ENCODE measurements at places on chromosomes 16 and 17.

GRCh38 chr17:48530887-48531272 is at the start of gene HOXB1:
Gene HOXB1 (minus strand): TSS chr17:48531011. CDS start chr17:48530904, 107 bp downstream.
- DNase-seq = no peak

DNA sequence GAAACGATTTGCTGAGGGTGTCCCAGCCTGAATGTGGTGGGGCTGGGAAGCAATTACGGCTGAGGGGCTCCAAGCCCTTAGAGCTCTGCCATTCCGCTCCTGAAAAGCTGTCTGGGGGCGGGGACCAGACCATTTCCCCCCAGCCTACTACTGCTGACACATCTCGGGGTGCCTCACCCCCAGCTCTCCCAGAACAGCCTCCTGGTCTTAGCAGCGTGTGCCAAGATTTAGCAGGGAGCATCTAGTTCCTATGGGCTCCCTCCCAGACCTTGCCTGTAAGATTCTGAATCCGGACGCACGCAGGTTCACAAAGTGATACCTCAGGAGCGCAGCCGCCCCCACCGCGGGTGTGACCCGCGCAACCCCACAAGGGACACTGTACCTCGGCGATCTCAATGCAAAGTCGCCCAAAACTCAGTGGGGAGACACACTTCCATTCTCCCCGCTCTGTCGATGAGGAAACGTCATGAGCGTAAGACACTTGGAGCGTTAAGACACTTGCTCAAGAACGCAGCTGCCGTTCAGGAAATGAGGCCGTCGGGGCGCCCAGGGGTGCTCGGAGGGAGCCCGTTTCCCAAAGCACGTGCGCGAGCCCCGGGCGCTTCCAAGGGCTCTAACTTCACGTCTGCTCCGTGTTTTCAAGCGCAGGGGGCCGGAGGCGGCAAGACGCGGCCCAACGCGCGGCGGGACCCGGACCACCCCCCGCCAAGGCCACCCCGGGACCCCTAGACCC is 629 bp downstream of the GEMIN4 start:
- no peak for DNase-seq

- DNase-seq = no peak
These were observed 12.9 kb downstream of the UBALD1 start for GRCh38 chr16:4601864-4602186.

DNA sequence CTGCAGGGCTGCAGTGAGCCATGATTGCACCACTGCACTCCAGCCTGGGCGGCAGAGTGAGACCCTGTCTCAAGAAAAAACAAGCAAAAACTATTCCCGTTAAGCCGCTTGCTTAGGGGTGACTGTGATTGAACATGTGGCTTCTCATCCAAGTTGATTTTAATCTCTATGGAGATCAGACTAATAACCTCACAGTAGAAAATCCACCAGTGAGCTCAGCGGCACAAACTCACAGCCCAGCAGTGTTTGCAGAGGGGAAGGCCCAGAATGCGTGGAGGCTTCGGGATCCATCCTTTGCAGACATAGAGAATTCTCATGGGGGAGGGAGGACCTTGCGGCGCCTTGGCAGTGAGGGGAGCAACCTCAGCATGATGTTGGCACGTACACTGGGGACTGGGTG is 7.4 kb downstream of the BANP start:
- no peak for DNase-seq

DNA sequence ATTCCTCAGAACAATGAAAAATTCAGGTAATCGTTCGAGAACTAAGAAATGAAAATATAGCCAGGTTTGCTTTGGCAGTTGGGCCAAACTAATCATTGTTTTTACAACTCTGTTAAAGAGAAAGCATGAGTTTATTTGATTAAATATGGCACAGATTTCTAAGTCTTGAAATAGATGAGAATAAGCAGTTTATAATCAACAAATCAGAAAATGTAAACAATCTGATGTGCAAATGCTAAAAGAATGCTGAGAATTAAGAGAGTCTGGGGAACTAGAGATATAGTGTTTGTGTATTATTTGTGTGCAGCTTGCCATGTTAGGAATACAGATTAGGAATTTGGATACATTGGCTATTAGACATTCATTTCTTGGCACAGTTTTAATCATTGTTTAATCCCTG is 212.5 kb downstream of the TANC2 start:
- DNase-seq = no peak

DNA sequence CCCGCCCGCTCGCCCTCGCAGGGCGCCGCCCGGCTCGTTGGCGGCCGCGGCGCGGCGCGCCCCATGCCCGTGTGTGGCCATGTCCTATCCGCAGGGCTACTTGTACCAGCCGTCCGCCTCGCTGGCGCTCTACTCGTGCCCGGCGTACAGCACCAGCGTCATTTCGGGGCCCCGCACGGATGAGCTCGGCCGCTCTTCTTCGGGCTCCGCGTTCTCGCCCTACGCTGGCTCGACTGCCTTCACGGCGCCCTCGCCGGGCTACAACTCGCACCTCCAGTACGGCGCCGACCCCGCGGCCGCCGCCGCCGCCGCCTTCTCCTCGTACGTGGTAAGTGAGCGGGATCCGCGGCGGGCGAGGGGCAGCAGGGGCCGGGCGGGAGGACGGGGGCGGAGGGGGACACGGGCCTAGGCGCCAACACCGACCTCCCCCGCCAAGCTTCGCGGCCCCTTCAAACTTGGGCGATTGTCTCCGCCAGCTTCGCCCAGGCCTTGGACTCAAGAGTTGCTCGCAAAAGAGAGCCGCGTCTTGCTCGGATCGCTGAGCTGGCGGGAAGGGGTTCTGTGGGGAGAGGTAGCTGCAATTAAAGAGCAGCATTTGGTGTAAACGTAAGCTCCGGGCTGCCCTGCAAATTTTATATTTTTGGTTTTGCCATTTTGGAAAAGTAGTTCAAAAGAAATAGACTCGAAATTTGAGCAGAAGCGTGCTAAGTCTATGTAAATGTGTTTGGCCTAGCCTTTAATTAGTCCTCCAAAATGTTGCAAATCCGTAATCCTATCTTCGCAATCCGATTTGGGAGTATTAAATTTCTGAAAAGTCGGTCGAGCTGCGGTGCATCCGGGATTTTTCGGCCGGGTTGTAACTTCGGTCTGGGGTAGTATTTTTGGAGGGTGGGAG is 702 bp downstream of the IRX5 start:
- no peak for DNase-seq

GRCh38 chr16:69328854-69329316 is 1.5 kb downstream of the PDF start:
- no peak for DNase-seq

DNA sequence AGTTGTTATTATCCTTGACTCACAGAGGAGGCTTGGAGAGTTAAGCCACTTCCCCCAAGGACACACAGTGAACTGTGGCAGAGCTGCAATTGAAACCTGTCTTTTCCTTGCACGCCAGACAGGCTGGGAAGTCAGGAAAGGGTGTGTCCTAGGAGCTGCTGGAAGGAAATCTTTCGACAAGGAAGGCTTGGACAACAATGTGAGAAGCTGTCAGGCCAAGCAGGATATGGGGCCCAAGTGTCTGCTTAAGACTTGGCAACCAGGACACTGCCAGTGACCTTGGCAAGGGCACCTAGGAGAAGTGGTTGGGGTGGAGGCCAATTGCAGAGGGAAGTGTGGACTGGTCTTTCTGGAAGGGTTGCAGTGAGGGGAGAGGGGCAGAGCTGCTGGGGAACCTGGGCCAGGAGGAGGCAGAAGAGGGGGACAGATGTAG is 2.1 kb upstream of the CAMKK1 start:
- no peak for DNase-seq

DNA sequence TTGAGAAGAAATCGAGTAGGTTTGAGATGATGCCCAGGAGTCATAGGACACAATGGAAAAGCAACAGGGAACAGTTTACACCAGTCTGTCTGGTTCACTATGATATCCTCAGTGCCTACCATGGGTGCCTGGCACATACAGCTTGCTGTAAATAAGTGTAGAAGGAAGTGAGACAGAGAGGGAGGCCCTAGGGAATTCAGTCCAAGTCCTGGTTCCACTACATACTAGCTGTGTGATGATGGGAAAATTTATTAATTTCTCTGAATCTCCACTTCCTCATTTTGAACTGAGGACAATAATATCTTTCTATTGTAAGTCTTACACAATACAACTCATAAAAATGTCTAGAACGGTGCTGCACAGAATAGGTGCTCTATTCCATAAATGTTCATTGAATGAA is 53.3 kb upstream of the LYRM9 start:
- DNase-seq = no peak

DNA sequence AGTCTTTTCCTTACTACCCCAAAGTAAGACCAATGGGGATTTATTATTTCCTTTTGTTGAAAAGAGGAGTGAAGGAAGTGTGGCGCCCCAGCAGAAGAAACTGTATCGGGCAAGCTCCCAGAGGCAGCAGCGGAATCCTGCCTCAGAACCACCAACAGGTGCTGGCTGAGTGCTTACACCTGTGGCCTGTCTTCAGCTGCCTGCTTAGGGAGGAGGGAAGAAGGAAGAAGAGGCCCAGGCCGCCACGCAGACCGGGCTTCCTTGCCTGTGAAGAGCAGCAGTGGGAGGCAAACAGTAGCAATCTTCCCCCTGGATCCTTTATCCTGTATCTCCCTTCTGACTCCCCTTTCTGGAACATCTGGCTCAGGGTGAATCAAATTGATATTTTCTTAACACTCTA is 134.7 kb downstream of the AATF start:
- no peak for DNase-seq

GRCh38 chr17:49055181-49055927 is 58.2 kb downstream of the IGF2BP1 start:
- no peak for DNase-seq

DNA sequence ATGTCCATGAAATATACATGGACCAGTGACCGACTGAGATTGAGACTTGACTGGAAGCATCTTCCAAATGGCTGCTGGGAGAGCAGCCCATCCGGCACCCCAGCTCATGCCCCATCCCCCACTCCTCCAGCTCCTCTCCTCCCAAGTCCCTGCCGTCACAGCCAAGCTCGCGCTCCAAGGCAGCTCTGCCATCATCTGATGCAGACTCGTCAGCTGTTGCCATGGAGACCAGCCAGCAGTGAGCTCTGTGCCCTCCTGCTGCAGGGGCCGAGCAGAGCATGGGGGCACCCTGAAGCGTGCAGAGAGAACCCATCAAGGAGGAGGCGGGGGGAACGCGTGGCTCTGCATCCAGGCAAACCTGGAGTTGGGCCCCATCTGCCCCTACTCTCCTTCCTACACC is 74.5 kb upstream of the TNRC6C start:
- no peak for DNase-seq

GRCh38 chr16:81635063-81635937 is 143.8 kb upstream of the PLCG2 start:
- DNase-seq = no peak

DNA sequence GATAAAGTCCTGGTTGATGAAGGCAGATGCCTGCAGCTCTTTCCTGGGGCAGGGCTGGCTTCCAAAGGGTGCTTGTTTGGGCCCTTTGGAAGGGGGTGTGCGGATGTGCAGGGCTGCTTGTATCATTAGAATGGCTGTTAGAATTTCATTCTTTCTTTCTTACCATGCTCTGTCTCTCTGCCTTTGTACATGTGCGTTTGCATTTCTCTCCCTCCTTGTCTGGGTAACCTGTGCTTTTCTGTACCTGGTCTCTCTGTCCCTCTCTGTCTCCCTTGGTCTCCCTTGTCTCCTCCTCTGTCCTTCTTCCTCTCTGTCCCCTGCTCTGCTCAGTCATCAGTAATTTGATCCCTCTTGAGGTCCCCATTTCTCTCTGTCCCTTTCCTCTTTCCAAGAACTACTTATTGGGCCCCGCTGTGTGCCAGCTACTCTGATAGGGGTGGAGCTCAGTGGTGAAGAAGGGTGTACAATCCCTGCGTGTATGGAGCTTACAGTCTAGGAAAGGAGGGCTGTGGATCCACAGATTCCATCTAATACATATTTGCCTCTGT is 69.3 kb downstream of the PLCG2 start:
- DNase-seq = no peak

GRCh38 chr16:13835387-13835786 is 84.6 kb upstream of the ERCC4 start:
- DNase-seq = no peak

GRCh38 chr16:20484726-20485125 is 33.4 kb downstream of the ACSM2A start:
- no peak for DNase-seq

DNA sequence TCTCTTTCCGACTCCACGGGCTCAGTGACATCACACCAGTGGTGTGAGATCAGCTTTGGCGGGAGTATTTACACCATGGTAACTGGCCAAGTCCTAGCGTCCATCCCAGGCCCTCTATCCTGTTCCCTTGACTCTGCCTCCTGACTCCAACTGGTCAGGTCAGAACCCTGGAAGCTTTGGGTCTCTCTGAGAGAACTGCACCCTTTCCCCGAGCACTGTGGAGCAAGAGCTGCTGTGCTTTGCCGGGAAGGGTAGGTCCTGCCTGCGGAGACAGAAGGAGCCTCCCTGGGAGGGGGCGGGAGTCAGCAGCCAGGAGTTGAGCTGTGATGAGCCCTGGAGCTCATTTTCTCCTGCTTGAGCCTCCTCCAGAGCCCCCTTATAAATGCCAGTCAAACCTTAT is 212.1 kb upstream of the TNRC6C start:
- no peak for DNase-seq

Data from stimulated activated CD8-positive, alpha-beta memory T cell treated with anti-CD3 and anti-CD28 coated beads, Interleukin-7, amount 100 ng/mL, for 24 hours (primary cell).